ENCODE measurements at places on chromosomes 1 and 21.

GRCh38 chr1:15225461-15225860 lies 21.6 kb upstream of the FHAD1 start:
- no peak for DNase-seq

DNA sequence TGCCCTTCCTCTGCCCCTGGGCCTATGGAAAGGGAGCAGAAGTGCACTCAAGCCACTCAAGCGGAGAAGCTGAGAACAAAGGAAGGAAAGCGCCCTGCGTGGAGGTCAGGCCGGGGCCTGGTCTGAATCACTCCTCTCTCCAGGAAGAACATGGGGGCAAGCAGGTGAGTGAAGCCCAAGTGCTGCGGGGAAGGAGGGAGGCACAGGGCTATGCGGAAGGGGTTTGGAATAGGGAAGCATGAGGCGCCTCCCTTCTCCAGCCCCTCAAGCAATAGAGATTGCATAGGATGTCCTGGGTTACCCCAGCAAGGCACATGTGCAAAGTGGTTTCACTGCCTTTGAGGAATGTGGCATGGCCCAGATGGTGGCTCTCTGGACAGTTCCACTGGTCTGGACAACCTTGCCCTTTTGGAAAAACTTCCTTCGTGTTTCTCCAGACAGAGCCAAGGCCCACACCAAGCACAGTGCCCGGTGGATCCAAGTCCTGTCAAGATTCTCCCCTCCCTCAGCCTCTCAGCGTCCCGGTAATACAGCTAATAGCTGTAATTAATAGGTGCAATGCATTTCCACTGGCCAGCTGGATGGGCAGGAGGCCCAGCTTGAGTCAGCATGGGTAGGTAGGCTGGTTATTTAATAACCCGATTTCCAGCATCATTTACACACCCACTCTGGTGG lies 13.7 kb downstream of the BLACAT1 start:
- DNase-seq = no peak

GRCh38 chr21:35423709-35424108 lies 374.6 kb upstream of the RUNX1 start:
- DNase-seq = no peak

DNA sequence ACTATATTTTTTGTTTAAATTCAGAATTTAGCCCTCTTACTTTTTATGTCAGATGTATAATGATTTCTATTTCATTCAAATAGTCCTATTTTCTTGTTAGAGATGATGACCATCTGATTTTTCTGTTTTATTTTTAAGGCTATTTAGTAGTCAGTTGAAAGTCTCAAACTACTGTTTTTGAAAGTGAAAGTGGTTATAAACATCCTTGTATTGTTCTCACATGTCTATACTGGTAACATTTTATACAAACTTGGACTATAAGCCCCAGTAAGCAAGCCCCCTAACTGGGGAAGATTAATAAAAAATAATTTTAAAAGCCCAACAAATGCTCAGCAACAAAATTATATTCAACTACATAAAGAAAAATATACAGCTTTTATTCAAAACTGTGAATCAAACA lies 271.3 kb upstream of the RGS18 start:
- DNase-seq = no peak

DNA sequence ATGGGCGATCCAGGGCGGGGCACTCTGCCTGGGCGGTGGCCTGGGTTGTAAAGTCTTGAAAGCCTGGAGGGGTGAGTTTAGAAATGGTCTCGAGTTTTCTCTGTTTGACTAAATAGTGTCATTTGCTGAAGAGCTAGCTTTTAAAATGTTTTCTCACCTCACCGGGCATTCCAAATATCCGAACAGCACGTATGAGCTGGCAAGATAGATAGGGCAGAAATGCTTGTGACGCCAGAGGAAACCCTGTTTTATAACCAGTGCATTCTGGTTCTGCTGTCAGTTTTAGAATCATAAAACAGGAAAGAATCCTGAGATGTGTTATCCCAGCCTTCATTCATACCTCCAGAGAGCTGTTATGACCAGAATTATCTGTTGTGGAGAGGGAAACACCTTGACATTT lies 725 bp downstream of the RTCA start:
- DNase-seq = no peak

DNA sequence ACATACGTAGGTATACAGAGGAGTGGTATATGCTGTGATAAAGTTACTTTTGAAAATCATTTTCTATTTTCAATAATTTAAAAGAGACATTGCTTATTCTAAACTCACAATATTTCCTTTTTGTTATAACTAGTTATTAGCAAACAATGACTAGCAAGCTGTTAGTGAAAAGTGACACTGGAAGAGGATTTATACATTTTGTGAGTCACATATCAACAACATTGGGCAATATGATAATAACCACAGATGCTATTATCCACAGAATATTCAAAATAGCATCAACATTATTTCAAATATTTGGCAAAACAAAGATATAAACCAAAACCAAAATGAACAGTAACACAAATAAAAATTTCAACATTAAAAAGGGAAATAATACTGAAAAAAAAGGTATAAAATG lies 104.0 kb upstream of the HP1BP3 start:
- DNase-seq = no peak

DNA sequence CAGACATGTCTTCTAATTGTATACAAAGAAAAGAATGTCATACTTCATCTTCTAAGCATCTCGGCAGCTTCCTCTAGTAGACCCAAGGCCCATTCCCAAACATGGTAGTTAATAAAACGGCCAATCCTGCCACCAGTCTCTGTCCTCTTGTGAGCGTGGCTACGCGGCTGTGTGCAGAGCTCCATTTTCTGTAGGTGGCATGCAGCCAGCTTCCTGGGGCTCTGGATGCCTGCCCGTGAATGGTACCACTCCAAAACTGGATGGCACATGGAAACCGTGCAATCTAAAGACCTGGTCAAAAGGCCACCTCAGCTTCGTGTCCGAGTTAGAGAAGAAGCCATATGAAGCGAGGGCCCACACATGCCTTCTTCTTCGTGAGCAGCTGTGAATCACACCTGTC lies 110.7 kb downstream of the SIPA1L2 start:
- no peak for DNase-seq

GRCh38 chr1:5634893-5635292 lies 357.3 kb downstream of the NPHP4 start:
- DNase-seq = no peak

GRCh38 chr1:211975152-211975941 lies 60.0 kb downstream of the INTS7 start:
- no peak for DNase-seq

GRCh38 chr1:153771841-153772593 lies 3.2 kb upstream of the SLC27A3 start:
- DNase-seq = no peak

DNA sequence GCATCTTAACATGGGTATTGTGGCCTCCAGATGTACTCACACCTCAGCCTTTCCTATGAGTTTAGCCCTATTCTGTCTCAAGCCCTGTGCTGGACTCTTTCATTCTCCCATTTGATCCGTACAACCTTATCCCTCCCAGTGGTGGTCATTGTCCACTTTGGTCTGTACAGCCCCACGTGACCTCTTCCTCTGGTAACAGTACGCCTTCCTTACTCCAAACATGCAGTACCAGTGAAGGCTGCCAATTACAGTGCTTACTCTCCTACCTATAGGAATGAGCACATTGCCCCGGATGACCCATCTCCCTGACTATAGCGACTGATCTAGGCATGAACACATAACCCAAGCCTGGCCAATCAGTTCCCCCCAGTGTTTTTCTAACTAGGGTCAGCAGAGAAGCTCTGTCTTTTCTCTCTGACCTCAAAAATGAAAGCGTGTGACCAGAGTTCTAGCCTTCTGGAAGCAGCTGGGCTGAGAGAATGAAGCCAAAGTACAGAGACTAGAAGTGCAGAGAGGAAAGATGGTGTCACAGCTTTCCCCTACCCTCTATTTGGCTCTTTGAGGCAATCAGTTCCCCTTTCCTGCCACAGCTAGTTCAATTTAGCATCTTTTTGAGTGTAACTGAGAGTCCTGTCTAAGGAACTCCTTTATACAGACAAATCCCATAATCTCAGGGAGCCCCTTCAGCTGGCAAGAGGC lies 9.9 kb upstream of the QSOX1 start:
- no peak for DNase-seq

GRCh38 chr1:223709598-223709997 lies 2.7 kb upstream of the CAPN2 start:
- DNase-seq = no peak

DNA sequence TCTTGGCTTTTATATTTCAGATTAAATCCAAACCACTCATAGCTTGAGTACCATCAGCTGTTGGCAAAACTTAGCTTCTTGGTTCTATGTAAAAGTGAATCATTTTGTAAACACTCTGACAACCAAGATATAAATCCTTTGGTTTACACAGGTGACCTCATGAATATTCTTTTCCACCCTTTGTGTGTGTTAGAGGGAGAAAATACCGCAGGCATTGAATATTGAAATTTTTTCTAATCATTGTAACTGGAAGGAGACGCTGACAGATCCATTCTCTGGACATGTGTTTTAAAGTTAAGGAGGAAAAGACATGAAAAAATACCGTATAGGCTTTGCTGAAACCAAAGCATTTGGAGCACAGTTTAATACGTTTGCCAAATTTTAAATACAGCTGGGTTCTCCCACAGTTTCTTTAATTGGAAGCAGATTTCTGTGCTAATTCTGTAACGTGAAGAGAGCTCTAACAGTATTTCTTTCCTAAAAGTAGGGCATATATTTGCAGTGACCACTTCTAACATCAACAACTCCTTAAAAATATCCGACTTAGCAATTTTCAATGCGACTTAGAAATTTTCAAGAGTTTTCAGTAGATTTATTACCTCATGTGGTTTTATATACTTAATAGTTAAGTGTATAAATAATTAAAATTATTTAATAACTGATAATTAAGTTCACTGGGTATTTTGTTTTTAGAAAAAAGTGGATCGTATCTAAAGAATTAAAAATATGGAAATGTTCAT lies 388.2 kb downstream of the USP25 start:
- no peak for DNase-seq

- DNase-seq = no peak
These were observed 99.1 kb downstream of the PLA2G4A start for GRCh38 chr1:186927884-186928283.

- no peak for DNase-seq
These were observed 93.3 kb upstream of the WNT4 start for GRCh38 chr1:22236166-22236565.

DNA sequence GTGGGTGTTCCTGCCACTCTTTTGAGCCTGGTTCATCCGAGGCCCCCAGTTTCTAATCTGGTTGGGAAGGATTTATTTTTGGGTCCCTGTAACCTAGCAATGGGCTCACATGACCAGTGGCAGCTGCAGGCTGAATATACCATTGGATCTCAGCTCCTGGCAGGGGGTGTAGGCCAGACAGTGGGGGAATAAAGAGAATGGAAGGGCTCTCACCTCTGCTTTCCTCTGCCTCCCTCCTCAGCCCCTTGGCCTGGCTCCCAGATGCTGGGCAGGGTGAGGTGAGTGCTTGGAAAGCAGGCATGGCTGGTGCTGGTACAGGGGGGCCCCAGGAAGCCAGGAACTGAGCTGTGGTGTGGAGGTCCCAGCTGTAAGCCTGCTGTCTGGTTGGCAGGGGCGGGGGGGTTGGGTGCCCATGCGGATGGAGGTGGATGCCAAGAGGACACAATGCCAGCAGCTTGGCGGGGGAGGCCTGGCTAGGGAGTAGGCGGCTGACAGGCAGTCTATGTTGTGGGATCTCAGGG lies 3.6 kb upstream of the GPR61 start:
- DNase-seq = no peak

- no peak for DNase-seq
These were observed 25.8 kb downstream of the TRIM62 start for GRCh38 chr1:33155877-33156538.

- no peak for DNase-seq
These were observed 161.3 kb downstream of the NEK7 start for GRCh38 chr1:198318085-198318484.

DNA sequence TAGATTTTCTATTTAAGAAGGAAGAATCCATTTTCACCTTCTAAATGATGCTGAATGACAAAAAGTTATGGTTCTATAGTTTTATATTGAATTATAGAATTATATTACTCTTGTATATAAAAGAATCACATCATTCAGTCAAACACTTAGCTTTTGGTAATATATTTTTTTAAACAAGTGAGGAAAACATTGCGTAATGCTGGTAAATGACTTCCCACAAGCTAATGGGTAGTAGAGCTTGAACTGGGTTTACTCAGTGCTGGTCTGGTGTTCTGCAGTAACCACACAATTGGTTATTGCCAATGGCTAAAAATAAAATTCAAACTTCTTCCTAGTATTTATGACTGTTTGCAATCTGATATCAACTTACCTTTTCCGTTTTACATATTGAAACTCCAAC lies 10.6 kb upstream of the GIPC2 start:
- DNase-seq = no peak

DNA sequence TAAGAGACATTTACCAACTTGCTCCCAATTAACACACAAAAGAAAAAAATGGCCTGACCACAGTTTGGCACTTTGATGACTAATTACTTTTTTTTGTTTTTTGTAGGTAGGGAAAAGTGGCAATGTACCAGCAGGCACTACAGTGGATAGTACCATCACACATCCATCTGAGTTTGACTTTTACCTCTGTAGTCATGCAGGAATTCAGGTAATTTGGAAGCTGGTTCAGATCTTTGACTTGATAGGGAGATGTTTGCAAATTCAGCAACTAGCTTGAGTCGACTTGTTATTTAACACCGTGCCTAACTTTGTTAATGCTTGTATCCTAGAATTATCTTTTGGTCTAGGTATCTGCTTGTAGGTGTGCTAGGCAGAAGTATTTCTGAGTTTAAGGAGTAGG lies 33.0 kb upstream of the AGO1 start:
- DNase-seq = no peak

Data from activated CD8-positive, alpha-beta memory T cell treated with anti-CD3 and anti-CD28 coated beads for 4 hours (primary cell).